ENCODE measurements at places on chromosomes 2 and 18.
A peak's percentile ranks its signal among the peaks of the same experiment; 100 is the strongest.

GRCh38 chr18:610214-610928, 13.6 kb downstream of the CLUL1 start:
- no peak for DNase-seq

DNA sequence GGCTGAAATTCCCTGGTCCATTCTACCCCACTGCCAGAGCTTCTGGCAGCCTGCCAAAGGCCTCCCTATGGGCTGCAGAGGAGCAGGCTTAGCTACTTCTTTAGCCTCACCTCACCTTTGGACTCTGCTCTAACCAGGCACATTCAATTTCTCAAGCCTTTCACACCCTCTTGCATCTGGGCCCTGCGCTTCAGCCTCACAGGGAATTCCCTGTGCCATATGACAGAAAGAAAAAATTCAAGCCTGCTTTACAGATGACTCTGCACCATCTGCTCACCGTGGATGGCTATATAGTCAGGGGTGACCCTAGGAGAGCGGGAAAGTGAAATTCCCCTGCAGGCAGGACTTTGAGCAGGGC, 62.5 kb downstream of the REEP1 start:
- peak; percentile 42 for DNase-seq

DNA sequence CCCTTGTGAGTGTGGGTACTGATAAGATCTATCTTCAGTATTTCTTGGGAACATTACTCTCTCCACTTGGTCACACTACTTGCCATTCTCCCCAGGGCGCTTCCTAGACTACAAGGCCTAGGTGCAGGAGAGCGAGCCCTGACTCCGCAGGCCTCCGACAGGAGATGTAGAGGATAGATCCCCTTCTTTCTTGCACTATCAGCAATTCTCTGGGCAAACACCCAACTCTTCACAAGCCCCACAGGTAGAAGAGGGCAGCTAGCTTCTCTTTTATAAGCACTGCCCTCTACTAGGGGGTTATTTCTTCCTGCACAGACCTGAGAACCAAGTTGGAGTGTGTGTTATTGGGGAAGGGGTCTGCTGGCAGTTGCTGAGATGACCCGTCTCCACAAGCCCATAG, 10.7 kb upstream of the RMDN2 start:
- no peak for DNase-seq

GRCh38 chr2:37215250-37215649, 16.1 kb downstream of the CEBPZ start:
- no peak for DNase-seq

- peak; percentile 69 for DNase-seq
Observed at GRCh38 chr2:204664708-204665121, 119.4 kb downstream of the PARD3B start.

GRCh38 chr18:21141668-21142422, 30.2 kb upstream of the ROCK1 start:
- DNase-seq: peak; percentile 17

DNA sequence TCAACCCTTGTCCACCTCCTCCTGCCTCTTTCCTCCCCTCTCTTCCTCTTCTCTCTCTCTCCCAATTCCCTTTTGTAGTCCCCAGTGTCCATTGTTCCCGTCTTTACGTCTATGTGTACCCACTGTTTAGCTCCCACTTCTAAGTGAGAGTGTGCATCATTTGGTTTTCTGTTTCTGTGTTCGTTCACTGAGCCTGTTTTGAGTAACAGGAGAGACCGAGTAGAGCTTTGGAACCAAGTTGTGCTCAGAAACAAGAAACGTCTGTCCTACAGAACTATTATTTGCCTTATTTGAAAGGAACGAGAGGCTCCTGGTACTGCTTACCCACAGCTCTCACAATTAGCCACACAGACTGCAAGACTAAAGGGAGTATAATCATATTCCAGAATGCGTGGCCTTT, 50.1 kb upstream of the MAPRE2 start:
- DNase-seq: no peak

GRCh38 chr2:172926785-172927640, 148.6 kb upstream of the MAP3K20 start:
- DNase-seq: no peak

DNA sequence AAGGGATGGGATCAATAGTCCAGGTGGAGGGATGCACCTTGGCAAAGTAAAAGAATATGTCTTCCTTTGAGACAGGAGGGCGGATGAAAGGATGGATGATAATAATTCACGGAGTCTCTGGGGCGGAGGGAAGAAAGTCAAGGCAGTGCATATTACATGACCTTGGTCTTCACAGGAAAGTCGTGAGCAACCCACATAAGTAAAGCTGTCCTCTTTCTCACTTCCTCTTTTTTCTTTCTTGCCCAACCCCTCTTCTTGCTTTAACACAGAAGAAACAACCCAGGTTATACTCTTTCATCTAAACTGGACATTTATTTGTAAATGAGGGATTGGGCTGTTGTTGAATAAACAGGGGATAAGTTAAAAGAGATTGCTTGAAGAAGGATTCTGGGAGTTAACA, 168.7 kb upstream of the SKOR2 start:
- no peak for DNase-seq

DNA sequence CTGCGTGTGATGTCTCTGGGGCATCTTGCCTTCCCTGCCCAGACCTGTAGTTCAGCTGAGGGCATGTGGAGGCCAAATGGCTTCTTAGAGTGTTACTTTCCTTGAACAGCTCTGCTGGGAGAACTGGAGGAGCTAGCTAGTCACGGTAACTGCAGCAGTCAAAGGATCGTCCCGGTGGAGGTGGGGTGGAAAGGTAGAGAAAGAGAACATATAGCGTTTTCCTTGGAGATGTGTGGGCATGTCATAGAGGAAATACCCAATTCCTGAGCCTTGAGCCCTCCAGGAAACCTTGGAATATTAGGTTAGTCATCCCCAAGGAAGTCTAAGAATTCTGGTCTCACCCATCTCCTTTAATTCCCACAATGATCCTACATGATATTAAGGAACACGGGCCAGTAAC, 33.5 kb upstream of the IL37 start:
- no peak for DNase-seq

DNA sequence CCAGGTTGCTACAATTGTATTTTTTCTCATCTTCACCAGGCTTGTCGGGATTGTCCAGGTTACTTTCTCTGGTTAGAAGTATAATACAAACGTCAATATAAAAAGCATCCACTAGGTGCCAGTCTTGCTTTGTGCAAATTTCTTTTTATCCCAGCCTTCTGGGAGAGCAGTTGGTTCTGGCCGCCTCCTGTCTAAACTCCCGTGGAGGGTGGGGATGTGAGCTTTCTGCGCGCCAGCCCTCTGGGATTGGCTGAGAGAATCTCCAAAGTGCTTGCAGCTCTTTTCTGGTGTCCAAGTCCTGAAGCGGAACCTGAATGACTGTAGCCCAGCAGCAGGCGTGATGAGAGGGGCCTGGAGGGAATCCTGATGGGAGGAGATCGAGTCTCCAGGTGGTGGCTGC, 22.4 kb upstream of the TOGARAM2 start:
- DNase-seq: peak; percentile 87

DNA sequence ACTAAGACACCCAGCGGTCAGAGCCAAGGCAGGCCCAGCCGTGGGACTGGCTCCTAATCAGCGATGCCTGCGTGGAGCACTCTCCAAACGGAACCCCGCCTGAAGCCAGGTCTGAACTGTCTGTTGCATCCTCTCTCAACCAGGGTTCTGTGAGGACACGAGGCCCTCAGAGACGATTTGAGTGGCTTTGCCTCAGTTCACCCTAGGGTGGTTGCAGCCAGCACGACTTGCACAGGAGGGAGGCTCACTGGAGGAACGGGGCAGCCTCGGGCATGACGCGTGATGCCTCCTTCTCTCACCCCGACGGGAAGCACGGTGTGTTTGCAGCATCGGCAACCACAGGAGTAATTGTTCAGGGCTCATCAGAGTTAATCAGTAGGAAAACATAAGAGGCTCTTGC, 336.4 kb downstream of the EIPR1 start:
- no peak for DNase-seq

DNA sequence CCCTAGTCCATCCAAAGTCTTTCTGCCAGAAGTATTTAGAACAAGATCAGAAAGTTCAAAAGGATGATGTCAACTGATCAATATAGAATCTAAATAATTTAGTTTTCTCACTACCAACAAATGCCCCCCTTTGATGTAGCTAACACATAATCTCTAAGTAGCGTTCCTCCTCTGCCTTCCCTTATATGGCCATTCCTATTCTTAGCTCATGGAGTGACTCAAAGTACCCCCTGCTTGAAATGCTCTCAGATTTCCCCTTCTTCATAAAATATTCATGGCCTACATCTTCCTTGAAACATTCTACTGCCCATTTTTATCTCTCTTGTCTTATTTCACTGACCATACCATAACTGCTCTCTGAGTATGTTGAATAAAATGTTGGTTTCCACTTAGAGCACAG, 151.5 kb downstream of the UPP2 start:
- no peak for DNase-seq

GRCh38 chr2:79259296-79259695, 99.7 kb upstream of the REG3A start:
- DNase-seq: no peak

- no peak for DNase-seq
Observed at GRCh38 chr2:66324909-66325528, 109.9 kb upstream of the MEIS1 start.

Data from cardiac muscle cell (in vitro differentiated cells and primary cell).